ENCODE measurements at places on chromosomes 1 and 21. TPM values are rescaled to one million over a fixed set of nuclear protein-coding genes. Genes with fewer than 3 reads are reported as not detected.

Gene TPR
- 78.2 TPM for total RNA-seq

Gene NR5A2
- total RNA-seq, result under 0.01 TPM

Gene C1orf21
- 21.7 TPM for total RNA-seq

Gene APCS
- not detected for total RNA-seq

Gene PCSK9
- total RNA-seq, result 0.19 TPM

Gene LRRIQ3
- 1.4 TPM for total RNA-seq

Gene OR2L13
- under 0.01 TPM for total RNA-seq

Gene PLA2G5
- total RNA-seq, result 0.56 TPM

Gene SPRR5
- not detected for total RNA-seq

Gene S100A5
- not detected for total RNA-seq

Gene OR2AK2
- not detected for total RNA-seq

Gene KRTAP20-1
- not detected for total RNA-seq

Gene MAEL
- total RNA-seq, result not detected

Gene S100A8
- total RNA-seq, result not detected

Gene KLF17
- 0.19 TPM for total RNA-seq

All from regular cardiac myocyte (primary cell).